NCI-H1930 (cell line): ENCODE measurements at places on chromosomes 11 and 22.

GRCh38 chr11:110896358-110896757 is 184.1 kb upstream of the ARHGAP20 start:
- no peak for DNase-seq

GRCh38 chr11:133937468-133937867 is 19.3 kb downstream of the IGSF9B start:
- DNase-seq = no peak

GRCh38 chr11:105273660-105274280 is 134.2 kb upstream of the CARD18 start:
- no peak for DNase-seq

DNA sequence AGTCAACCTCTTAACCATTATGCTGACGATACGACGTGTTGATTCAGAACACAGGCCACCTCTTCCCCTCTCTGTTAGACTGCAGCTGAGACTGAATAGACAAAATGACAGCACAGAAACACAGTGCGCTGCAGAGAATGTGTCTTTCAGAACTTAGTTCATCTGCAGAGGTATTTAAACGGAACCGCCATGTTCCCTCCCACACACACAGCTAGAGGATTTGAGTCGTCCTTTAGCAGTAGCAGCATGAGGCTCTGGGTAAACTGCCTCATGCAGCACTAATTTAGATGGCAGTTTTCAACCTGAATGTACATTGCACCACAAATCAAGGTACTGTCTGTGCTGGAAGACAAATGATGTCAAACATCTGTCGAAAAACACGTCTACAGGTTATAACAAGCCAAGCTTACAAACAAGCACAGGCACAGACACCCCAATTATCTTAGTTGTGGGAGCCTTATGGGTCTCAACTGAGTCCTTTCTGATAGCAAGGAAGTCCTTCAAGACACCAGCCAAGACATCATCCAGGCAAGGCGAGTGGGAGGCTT is 76.6 kb upstream of the LRRC4C start:
- no peak for DNase-seq

DNA sequence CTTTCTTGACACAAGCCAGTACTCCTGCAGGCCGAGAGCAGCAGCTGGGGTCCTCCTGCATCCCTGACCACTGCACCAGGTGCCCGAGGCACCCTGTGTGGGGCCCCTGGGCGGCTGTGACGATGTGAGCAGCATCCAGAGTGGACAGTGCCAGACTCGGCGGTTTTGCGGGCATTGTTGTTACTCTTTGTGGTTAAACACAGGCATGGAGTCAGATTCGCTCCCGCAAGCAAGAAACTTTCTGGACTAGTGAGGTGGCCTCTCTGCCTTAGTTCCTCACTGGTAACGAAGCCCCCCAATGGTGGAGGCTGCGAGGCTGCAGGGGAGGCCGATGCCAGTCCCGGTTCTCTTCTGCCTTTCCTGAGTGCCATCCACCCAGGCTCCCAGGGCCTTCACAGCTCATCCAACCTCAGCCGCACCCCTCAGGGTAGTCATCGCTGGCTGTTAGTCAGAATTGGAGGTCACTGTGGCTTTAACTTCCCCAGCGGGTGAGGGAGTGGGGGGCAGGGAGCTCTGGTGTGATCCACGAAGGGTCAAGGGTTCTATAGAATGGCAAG is 3.7 kb upstream of the CLDN5 start:
- DNase-seq = no peak

DNA sequence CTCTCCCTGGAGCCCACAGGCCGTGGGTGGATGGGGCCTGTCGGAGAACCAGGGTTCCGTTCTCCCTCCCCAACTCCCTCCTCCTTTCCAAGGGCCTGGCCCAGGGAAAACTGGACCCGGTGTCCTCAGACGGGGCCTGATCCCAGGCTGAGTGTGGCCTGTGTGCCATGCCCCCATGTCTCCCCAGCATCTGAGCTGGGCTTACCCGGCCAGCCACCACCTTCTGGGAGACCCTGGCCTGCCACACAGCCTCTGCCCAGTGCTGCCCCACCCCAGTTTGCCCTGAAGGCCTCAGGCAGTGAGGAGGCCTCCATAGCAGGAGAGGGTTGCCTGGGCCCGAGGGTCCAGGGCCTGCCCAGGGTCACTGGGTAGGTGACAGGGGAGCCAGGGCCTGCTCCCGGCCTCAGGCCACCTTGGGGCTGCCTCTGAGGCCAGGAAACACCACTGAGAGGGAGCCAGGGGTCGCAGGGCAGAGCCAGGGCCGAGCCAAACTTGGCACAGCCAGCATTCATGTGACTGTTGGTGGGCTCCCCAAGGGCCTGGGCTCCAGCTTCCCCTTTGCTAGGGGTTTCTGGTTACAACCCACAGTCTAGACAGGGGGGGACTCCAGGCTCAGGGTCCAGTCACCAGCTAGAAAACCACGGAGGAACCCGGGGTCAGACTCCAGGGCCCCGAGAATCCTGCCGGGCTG is 590 bp upstream of the IFITM10 start:
- DNase-seq = no peak

DNA sequence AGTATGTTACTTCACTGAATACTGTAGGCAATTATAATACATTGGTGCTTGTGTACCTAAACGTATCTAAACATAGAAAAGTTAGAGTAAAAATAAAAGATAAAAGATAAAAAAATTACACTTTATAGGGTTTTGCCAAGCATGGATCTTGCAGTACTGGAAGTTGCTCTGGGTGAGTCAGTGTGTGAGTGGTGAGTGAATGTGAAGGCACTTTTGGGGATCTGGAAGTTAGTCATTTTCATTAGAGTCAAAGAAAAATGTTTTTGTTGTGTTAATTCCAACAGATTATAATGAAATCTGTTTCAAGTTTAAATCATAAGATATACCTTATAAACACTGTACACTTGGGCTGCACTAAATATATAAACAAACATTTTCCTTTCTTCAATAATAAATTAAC is 3.3 kb downstream of the SLC22A25 start:
- no peak for DNase-seq

- no peak for DNase-seq
These were observed 258.5 kb downstream of the FAM76B start for GRCh38 chr11:95531116-95531515.

DNA sequence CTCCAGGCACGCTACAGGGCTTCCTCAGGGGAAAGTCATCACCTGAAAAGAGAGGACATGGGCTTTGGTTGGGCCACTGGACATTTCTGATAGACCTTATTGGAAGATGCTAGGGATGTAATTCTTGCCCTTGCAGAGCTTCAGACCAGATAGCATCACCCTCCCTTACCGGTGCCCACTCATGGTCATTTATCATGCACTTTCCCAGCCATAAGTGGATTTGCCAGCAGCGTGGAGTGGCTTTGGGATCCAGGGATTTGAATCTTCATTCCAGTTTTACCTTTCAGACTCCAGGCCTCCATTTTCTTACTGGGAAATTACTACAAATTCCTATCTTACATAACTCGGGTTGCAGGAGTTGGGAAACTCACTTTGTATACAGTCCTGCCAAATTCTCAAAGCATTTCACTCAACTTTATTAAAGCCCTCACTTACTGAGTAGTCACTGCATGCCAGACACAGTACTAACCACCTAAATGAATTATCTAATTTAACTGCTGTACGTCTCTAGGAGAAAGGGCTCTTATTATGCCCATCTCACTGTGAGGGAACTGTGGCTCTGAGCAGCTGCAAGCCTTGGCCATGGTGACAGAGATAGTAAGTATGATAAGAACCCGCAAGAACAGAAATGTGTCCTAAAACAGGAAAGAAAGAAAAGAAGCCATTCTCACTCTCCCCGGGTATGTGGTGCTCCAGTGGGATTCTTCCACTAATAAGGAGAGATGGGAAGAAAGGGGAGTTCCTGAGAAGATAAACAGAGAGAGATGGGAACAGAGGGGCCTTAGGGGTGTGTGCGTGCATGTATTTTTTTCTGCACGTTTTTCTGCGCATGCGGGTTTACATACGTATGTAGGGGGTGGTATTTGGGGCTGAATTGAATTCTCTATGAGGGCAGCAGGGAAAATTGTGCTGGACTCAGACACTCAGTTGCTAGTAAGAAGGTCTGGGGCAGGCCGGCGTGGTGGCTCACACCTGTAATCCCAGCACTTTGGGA is 9.7 kb downstream of the CHRM1 start:
- DNase-seq = no peak

DNA sequence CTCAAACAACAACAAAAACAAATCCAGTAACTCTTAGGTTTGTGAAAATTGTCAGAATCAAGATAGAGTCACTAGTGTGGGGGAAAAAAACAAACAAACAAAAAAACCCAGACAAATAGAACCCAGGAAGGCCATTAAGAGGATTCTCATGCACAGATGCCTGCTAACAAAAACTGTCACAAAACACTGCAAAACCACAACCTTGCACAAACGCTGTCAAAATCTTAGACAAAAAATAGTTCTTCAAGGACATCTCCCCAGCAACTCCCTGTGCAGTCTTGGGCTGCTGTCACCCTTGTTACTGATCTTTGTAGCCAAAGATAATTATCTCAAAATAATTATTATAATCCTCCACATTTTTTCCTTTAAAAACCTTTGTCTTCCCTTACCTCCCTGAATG is 4.6 kb upstream of the ZBED5 start:
- no peak for DNase-seq

DNA sequence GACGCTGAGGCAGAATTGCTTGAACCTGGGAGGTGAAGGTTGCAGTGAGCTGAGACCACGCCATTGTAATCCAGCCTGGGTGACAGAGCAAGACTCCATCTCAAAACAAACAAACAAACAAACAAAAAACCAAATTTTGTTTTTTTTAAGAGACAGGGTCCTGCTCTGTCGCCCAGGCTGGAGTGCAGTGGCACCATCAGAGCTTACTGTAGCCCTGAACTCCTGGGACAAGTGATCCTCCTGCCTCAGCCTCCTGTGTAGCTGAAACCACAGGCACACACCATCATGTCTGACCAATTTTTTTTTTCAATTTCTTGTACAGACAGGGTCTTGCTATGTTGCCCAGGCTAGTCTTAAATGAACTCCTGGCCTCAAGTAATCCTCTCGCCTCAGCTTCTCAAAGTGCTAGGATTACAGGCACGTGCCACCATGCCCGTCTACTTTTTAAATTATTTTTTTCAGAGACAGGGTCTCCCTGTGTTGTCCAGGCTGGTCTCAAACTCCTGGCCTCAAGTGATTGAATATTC is 13.2 kb upstream of the PPM1F start:
- no peak for DNase-seq
